ENCODE measurements at places on chromosomes 13 and 19.

DNA sequence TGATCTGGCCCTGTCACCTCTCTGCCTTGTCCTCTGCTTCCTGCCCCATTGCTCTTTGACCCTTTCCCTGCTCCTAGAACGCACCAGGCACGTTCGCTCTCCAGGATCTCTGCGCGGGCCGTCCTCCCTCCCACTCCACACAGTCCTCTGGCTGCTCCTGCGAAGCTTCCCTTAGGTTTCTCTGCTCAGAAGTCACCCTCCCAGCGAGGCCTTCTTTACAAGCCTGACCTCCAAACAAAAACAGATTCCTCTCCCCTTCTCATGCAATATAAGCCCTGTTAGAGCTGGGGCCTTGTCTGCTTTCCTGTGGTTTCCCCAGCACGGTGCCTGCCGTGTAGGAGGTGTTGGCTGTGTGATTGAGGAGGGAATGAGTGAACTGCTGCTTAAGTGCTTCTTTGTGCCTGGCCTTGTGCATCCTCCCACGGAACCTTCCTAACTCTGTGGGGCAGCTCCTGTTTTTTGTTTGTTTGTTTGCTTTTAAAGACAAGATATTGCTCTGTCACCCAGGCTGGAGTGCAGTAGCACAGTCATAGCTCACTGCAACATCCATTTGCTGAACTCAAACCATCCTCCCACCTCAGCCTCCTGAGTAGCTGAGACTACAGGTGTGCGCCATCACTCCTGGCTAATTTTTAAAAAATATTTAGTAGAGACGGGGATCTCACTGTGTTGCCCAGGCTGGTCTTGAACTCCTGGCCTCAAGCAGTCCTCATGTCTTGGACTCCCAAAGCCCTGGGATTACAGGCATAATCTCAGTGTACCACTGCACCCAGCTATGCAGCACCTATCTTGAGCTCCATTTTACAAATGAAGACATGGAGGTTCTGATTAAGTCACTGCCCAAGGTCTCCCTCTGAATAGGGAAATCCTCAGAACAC is 82.0 kb downstream of the SIPA1L3 start:
- DNase-seq: no peak

- no peak for DNase-seq
These were observed 34.5 kb downstream of the MYO9B start for GRCh38 chr19:17109962-17110598.

GRCh38 chr13:102977471-102977870 is 88.7 kb downstream of the SLC10A2 start:
- DNase-seq: no peak

DNA sequence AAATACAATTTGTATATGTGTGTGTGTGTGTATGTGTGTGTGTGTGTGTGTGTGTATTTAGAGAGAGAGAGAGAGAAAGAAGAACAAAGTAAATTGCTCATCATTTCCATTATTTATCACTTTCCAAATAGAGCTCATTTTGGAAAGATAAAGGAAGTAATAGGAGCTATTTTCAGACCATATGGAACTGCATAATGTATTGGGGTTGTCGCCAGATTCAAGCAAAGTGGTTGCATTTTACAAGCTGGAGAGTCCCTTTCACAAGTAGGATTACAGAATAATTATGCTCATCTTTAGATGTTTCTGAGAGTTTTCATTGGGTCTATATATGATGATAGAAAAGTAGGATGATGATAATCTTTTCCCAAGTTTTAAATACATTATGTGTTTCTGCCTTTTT is 842.7 kb upstream of the SLC10A2 start:
- DNase-seq: no peak

- no peak for DNase-seq
These were observed 386 bp downstream of the VAV1 start for GRCh38 chr19:6772866-6773322.

- no peak for DNase-seq
These were observed 32.2 kb downstream of the SLC10A2 start for GRCh38 chr13:103033999-103034398.

DNA sequence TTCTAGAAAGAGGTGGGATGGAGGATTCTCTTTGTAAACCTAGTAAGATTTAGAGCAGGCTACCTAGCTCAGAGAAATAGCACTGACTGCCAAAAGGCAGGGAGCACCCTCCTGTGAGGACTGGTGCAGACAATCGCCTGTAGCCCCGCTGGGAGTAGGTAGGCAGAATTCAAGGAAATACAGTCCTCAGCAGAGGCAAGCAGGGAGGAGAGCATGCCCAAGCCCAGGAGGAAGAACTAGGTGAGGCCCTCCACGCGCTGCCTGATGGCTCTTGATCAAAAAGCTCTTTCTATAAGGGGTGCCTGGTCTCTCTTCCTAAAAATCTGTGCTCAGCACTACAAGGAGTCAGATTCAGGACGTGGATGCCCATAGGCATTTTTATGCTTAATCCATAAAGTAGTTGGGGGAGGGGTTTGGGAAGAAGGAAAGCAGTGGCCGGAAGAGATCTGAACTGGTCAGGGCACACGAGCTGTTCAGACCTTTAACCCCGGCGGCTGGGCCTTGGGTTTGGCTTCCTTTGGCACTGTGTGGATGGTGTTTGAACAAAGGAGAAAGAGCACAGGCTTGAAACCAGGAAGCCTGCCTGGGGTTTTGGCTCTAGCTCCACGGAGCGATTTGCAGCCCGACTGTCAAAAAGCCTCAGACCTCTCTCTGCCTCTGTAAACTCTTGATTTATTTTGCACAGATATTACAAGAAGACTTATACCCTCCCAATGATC is 320.6 kb downstream of the FOXO1 start:
- no peak for DNase-seq

DNA sequence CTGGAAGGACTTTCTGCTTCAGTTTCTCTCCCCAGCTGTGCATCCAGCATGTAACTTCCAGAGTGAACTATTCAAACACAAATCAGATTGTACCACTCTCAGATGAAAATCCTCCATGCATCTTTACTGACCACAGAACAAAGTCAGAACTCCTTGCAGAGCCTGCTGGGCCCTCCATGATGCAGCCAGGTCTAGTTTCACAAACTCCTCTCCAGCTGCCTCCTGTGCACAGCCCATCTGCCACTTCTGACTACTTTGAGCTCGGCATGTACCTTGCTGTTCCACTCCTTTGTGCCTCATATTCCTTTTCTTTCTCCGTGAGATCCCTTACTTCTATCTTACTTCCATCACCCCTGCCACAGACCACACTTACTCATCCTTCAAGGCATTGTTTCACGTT is 31.4 kb downstream of the NALCN start:
- DNase-seq: no peak

DNA sequence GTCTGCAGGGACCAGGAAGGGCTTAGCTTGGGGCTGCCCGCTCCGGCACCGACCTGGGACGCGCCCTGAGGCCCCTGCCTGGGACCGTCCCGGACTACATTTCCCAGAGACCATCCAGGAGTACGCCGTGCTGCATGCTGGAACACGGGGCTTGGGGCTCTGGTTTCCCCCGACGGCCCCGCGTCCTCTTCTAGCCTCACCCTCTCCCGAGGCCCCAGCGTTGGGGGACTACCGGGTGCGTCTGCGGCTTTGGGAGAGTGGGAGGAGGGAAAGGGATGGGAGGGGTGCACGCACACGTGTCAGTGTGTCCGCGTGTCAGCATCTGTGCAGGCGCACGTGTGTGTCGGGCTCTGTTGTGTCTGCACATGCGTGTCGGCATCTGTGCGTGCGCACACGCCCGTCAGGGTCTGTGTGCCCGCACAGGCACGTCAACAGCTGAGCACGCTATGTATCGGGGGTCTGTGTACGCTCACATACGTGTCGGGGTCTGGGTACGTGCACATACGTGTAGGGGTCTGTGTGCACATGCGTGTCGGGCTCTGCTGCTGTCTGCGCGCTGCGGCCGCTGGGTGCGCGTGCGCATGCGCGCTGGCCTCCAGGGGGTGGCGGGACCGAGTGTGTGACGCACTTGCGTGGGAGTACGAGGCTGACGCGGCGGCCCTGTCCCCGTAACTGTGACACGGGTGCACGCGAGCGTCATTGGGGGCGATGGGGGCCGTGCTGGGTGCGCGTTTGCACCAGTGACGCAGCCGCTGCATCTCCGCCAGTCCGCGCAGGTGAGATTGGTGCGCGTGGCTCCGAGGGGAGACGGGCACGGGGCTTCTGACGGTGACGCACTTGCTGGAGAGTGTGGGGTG is at the start of gene ZNF331:
Gene ZNF331, plus strand, starts transcription at position 625 of the 857 bp plus-strand sequence. CDS start 31,232 bp downstream, outside the sequence.
- peak; percentile 81 for DNase-seq

GRCh38 chr19:2362046-2362969 is 2.2 kb downstream of the TMPRSS9 start:
- no peak for DNase-seq

DNA sequence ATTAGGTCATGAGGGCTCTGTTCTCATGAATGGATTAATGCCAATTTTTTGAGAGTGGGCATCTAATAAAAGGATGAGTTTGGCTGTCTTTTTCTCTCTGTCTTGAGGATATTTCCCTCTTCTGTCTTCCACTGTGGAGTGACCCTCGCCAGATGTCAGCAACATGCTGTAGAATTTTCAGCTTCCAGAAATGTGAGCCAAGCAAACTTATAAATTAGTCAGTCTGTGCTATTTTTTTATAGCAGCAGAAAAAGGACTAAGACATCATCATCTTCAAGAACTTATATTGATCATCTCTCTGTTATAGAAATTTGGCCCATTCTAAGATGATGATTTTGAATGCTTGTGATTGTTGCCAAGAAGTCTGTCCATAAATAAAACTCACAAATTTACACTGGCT is 431.4 kb downstream of the FGF9 start:
- no peak for DNase-seq

DNA sequence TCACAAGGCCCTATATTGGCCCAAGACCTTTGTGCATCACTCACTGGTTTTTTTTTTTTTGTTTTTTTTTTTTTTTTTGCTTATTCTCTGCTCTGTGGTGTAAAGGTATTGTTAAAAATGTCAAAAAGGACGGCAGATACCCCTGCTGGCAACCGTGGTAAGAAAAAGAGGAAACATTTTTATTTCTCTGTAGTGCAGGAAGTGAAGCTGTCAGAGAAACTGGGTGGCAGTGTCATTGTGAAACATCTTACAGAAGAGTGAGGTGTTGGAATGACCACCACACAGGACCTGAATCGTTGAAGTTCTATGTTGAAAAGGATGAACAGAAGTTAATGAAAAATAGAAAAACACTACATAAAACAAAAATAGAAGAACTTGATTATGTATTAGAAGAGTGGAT is 346.4 kb downstream of the FGF9 start:
- no peak for DNase-seq

DNA sequence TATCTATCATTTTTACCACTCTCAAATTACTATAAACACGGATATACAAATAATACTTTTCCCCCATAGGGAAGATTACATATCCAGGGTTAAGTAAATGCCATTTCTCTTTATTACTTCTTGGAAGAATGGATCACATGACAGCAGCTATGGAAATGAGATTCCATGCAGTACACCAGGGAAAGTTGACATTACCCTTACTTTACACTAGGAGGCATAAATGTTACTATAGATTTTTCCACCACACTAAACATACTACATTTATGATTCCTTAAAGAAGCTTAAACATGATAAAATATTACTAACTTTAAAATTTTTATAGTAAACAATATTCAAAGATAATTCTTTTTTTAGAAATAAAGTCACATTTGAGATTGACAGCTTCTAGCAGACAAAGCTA is 611.4 kb downstream of the PCDH9 start:
- DNase-seq: no peak

DNA sequence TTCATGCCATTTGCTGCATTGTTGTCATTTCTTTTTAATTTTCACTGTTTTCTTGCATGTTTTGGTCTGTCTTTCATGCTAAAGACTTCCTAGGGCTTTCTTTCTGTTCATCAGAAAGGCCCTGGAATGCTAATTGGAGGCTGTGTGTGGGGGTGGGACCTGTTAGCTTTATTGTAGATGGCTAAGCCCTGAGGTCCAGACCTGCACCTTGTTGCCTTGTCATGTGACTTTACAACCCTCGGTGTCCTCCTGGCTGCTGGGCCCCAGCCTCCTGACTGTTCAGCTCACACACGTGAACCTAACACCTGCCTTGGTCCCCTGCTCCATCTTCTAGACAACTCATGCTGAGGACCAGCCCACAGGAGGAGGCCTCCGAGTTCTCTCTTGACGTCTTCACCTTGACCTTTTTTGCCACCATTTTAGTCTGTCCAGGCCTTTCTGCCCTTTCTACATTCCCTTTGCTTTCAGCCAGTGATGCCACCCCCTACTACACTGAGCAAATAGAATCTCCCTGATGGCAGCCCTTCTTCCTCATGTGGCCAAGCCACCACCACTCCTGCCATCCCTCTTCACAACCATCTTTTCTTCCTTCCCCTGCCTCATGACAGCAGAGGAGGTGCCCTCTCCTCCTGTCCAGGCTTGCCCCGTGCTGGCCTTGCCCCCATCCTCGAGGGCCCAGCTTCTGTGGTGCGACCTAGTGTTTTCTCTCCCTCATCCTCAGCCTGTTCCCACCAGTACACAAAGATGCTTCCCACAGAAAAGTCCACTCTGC is 41.4 kb upstream of the GPI start:
- DNase-seq: no peak

DNA sequence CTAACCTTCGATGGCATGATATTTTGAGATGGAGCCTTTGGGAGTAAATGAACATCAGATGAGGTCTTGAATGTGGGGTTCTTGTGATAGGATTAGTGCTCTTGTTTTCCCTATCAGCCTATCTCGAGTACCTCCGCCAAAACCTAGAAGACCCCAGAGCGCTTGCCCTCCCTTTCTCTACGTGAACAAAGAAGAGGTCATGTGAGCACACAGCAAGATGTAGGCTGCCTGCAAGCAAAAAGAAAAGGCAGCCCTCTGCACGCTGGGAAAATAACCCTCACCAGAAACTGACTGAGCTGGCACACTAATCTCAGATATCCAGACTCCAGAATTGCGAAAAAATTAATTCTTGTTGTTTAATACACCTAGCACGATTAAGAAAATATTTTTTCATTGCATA is 799.8 kb upstream of the SLC10A2 start:
- no peak for DNase-seq

DNA sequence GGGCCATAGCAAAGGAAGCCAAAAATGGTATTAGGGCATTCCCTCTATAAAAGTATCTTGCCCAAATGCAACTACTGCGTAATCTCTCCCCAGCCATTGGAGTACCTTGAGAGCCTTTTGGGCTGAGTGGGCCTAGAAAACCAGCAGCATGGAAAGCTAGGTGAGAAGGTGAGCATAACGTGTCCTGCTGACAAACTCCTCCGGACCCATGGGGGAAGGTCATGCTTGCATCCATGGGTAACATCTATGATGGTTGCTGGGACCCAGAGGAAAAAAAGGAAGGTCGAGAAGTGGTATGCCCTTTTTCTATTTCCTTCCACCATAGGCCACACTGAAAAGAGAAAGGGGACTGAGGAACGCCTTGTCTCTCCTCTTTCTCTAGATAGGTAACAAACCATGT is 57.4 kb downstream of the ZNF728 start:
- no peak for DNase-seq

- peak; percentile 22 for DNase-seq
These were observed 45.6 kb upstream of the UBE2L5 start for GRCh38 chr13:30376426-30377311.
